ENCODE measurements at places on chromosomes 4 and X. TPM values are rescaled to one million over a fixed set of nuclear protein-coding genes. Genes with fewer than 3 reads are reported as not detected.

- no peak for DNase-seq
These were observed 4.2 kb downstream of the ELF4 start for GRCh38 chrX:130106071-130106470.

DNA sequence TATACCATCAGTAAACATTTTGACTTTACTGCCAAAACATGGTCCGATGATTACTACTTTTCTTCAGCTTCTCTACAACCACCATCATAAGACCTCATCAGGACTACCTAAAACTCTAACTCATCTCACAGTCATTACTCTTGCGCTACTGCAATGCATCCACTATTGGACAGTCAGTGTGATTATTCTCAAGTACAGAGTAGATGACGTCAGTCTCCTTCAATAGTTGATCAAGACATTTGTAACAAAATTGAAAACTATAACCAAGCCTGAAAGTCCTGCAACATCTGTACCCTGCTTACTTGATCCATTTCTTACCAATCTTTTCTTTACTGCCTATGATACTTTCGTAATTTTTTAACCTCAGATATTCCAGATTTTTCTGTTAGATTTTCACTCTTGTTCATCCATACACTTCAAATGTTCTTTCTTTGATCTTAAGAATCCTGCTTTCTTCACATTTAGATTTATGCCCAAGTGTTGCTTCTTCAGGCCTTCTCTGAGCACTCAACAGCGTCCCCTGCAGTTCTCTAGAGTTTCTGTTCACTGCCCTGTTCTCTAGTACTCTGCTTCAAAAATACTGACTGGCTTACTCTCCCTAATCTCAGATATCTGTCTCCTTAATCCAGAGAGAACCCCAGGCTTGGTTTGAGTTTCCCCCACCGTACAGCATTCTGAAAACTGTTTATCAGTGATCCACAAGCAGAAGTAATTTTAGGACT lies 1517.6 kb downstream of the STIM2 start:
- no peak for DNase-seq

DNA sequence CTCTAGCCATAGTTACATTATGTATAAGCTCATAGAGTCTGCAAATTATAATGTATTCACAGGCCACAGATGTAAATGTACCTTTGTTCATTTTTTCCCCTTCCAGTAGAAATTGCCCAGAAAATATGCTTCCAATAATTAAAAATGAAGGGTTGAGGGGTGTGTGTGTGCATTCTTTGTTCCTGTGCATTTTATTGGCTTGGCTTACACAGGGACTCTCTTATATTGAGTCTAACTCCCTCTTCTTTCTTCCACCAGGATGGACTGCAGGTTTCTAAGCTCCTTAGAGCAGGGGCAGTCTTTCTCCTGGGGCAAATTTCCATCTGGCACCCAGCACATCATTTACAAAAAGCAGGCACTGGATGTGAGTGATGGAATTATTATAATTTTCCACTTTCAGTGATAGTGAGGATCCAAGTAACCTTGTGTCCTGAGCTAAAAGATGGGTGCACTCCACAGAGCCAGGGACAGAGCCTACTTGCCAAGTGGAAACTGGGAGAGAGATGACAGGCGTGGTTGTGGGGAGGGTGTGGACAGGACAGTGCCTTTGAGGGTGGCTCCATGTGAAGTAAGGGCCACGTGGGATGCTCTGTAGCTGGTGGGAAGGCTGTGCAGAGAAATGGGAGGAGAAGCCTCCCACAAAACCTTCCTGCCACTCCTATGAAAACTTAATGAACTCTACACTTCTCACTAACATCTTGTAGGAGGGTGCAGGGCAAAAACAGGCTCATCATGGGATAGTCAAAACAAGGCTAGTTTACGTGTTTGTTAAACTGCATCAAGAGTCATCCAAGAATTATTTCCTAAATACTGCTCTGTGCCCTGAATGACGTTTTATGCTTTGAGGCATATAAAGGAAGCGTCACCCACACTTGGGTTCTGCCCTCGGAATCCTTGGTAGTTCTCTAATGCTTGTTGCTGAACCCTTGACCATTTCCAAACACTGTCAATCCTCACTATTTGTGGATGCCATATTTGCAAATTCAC lies 16.0 kb downstream of the IGFBP7 start:
- DNase-seq, result peak; percentile 55

GRCh38 chr4:54976682-54977081 lies 148.7 kb downstream of the KDR start:
- DNase-seq, result no peak

GRCh38 chr4:138049355-138049754 lies 192.8 kb downstream of the SLC7A11 start:
- peak; percentile 67 for DNase-seq

DNA sequence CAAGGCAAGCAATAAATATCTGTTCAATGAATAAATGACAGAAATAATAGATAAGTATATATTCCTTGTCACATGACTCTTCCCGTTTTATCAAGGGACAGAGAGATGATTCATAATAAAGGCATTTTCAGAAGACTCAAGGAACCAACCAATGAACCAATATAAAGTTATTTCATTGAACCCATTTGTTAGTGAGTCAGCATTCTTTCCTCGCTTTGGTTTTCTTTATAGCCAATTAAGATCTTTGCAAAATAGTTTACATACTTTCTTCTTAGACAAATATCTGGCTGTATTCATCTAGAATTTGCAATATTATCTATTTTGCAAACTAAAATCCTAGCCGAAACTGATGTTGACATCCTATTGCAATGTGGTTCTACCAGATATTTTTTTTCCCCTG lies 269.4 kb downstream of the IL15 start:
- peak; percentile 67 for DNase-seq

GRCh38 chr4:30696191-30696590 lies 24.0 kb upstream of the PCDH7 start:
- no peak for DNase-seq

GRCh38 chr4:122705009-122705408 lies 27.5 kb upstream of the BBS12 start:
- DNase-seq, result no peak

DNA sequence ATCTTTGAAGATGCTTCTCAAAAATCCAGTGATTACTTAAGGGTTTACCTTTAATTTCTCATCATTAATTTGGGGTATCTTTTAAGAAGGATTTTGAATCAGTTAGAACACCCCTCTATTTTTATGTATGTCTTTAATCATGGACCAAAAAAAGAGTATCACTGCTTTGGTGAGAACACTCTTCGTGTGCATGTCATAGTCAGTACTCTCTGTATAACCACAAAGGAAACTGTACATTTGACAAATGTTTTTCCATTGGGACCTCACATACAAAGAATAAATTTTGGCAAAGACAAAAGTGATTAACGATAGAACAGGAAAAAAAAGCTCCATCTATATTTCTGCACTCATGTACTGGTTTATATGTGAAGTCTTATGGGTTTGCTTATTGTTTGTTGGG lies 31.3 kb downstream of the FAM241A start:
- no peak for DNase-seq

DNA sequence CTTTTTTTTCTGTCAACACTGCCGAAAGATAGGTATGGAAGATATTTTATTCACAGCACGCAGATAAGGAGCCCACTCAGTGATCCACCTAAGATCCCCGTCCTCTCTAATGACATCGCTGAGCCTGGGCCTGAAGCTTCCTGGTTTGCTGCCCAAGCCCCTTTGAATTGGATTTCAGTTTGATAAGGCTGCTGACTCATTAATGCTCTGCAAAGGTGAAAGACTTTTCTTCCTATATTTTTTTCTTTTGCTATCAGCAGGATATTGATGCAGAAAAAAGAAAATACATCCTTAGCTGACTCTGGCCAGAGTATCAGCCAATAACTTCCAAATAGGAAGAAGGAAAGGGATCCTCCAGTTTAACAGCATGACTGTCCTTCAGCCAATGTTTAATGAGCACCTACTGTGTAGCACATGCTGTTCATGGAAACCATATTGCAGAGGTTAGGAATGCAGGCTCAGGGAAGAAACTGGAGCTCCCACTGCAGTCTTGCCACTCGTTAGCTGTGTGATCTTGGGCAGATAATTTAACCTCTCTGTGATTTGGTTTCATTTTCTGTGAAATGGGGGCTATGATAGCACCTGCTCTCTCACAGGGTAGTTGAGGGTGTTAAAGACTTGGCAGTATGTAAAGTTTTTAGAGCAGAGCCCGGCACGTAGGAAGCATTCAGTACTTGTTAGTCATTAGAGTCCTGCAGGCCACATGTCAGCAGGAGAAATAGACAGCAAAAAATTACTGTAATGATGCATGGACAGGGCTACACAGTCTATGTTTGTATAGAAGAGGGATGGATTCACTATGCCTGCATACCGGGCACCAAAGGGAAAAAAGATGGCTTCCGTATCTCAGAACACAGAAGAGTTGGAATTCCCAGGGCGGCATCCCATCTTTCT lies 39.3 kb downstream of the EVC start:
- peak; percentile 44 for DNase-seq

DNA sequence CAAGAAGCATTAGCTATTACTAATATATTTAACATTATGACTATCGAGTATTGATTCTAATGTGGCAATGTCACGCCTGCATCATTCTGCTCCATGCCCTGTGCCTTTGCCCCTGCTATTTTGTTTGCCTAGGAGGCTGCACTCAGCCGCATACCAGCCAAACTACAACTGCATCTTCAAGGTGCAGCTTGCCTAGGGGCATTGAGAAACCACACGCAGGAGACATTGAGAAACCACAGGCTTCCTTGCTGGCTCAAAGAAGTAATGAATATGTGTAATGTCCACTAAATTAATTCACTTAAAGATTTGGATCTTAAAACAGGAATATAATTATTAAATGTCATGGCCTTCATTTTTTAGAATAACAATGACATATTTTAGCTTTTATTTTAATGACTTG lies 683.6 kb upstream of the TENM3 start:
- DNase-seq, result no peak

GRCh38 chr4:97670703-97671269 lies 472.5 kb downstream of the STPG2 start:
- DNase-seq, result no peak

DNA sequence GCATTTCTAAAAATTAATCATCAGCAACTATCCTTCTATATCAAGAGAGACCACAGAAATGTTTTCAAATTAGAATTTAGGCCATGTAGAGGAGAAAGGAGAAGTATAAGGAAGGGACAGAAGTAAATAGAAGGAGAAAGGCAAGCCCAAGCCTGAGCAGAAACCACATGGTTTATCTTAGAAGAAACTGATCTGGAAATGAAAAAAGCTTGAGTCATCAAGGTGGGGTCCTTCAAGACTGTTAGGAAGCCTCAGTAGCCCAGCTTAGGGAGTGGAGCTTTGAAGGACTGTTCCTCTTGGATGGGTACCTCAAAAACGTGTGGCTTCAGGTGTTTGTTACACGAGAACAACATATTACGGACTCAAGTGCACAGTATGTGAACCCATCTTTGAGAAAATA lies 4.5 kb downstream of the BMX start:
- DNase-seq, result no peak

DNA sequence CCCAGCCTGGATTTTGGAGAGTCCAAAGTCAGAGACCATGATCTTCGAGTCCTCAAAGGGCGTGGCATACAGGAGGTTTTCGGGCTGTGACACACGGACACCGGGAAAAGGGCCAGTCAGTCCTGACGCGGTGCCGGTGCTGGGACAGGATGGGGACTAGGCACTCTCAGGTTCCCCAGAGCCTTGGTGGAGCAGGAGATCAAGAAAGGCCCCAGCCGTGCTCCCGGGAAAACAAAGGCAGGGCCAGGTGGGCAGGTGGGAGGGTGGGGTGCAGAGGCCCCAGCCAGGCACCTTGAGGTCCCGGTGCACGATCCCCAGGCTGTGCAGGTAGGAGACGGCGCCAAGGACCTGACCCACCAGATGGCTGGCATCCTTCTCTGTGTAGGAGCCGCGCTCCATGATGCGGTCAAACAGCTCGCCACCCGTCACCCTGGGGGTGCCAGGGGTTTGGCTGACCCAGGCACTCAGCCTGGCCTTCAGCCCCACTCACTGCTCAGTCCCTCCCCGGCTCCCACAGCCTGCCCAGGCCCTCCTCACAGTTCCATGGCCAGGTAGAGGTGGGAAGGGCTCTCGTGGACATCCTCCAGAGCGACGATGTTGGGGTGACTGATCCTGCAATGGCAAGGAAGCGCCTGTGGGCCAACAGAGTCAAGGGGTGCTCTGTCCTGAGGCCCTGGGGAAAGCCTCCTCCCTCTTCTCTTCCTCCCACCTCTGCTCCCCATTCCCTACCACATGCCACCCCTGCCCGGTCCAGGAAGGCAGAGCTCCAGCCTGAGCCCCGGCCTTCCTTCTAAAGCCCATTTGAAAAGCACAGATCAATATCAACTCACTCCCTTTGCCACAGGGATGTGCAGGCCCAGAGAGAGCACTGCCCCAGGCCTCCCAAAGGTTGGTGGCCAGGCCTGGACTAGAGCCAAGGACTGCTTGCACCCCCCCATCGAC lies 1.8 kb downstream of the PNCK start:
- no peak for DNase-seq

The HERC6 gene
- total RNA-seq, result 27.4 TPM

The CTAG1A gene
- not detected for total RNA-seq

The MAGEE1 gene
- 3.3 TPM for total RNA-seq
